ENCODE measurements at places on chromosomes 4 and X.
A peak's percentile ranks its signal among the peaks of the same experiment; 100 is the strongest.

DNA sequence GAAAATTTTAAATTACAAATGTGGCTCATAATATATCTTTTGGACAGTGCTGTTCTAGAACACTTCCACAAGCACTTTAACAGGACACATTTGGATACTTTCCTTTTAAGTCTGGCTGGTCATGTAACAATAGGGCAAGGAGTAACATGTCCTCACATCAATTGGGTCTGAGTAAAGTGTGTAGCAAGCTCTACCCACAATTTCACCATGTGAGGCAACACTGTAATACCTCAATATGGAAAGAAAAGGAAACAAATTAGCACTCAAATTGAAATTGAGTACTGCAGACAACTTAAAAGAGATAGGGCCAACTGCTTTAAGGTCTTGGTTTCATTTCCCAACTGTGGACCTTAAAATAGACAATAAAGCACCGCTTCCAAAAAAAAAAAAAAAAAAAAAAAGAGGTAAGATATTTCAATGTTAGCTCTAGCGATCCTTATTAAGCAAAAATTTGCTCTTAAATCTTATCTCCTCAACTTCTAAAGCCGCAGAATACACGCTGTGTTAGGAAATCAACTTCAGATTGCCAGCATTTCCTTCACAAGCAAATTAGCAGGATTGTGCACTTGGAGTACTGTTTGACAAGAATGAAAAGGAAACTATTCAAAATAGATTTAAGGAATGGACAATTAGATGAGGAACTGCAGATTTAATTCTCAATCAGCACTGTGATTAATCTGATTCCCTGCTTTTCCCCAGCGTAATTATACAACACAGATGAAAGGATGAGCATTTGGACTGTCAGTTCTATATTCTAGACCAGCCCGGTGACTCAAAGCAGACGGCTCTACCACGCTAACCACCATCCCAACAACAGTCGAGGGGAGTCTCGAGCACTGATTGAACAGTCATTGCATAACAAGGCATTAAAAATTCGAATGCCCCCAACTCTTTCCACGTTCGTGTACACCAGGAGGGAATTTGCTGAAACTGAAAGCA lies 1.6 kb downstream of the CASK start:
- DNase-seq: no peak

- no peak for DNase-seq
These were observed 62.3 kb upstream of the HHIP start for GRCh38 chr4:144583658-144584057.

DNA sequence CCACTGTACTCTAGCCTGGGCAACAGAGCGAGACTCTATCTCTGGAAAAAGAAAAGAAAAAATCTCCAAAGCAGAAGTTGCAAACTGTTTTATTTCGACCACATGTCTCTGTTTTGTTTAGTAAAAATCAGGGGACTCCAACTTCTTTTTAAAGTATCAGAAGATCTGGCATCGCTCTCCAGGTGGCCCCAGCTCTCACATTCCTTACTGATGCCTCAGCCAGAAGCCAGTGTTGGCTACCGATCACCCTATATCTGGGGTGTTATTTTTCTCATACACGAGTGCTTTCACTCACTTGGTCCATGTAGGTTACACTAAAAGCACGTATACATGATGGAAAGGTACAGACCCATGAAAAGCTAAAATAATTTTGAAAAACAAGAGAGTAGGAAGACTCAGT lies 8.3 kb downstream of the MPP1 start:
- no peak for DNase-seq

GRCh38 chrX:38988301-38988700 lies 187.0 kb downstream of the MID1IP1 start:
- DNase-seq: no peak

DNA sequence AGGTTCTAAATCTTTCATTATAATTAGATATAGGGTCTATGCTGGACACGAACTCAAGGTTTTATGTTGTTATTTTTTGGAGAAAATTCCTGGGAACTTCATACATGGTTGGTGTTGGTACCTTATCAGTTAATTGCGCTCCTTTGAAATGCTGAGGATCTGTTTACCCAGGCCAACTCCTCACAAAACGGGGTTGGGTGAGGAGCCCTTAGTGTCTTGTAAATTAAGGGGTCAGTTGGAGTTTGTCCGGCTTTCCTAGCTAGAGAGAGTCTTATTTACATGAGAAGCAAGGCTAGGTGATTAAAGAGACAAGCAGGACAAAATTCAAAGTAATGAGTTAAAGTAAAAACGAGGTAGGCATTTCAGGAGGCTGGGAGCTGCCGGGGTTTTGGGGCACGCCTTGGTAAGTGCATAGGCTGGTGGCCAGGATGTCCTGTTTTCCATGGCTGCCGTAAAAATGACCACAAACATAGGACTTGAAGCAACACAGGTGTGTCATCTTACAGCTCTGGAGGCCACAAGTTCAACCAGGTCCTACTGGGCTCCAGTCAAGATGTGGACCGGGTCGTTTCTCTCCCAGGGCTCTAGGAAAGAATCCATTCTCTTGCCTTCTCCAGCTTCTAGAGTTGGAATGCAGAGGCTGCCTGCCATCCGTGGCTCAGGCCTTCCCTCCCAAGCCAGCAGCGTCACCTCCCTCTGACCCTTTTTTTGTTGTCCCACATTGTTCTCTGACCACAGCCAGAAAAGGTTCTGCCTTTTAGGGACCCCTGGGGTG lies 19.8 kb downstream of the PSAPL1 start:
- DNase-seq: peak; percentile 6

GRCh38 chrX:13664020-13664419 lies 11.1 kb downstream of the TCEANC start:
- DNase-seq: no peak

GRCh38 chr4:5887361-5888221 lies 5.3 kb downstream of the CRMP1 start:
- DNase-seq: no peak

DNA sequence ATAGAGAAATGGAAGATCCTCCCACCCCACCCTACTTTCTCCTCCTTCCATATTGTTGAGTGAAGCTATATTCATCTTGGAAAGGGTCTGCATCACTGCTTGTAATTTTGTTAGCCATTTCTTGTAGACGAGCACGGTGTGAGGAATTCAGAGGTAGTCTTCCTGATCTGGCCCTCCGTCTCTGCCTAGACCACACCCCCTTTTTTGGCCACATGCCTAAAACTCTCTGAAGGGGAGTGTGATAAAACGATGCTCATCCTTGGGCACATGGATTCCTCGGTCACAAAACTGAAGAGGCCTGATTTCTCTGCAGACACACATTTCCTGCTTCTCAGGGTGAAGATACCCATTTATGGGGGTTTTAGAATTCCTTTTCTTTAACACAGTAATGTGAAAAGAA lies 182.8 kb downstream of the LARP7 start:
- DNase-seq: no peak

GRCh38 chr4:92387459-92388069 lies 83.8 kb downstream of the GRID2 start:
- no peak for DNase-seq

DNA sequence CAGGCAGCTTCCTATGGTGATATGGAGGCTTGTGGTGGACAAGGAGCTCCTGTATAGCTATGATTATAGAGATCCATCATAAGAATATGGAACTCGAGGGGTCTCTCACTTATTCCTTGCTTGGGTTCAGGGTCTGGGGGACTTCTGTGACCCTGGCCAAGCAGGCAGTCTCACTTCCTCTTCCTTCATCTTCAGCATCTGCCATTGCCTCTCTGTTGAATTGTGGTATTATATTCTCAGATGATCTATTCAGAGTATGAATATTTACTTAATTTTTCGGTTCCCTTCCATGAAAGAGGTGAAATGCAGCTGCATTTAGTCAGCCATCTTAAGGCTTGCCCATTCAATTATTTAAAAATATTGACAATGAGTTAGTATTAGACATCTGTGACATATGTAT lies 292.9 kb downstream of the SPIN4 start:
- DNase-seq: no peak

- DNase-seq: no peak
These were observed 667.7 kb downstream of the STPG2 start for GRCh38 chr4:97475621-97476020.

GRCh38 chr4:89316931-89317366 lies 9.3 kb upstream of the GPRIN3 start:
- DNase-seq: no peak

GRCh38 chr4:128854433-128854832 lies 44.9 kb downstream of the JADE1 start:
- no peak for DNase-seq

GRCh38 chr4:141350122-141350905 lies 129.6 kb downstream of the ZNF330 start:
- peak; percentile 48 for DNase-seq

DNA sequence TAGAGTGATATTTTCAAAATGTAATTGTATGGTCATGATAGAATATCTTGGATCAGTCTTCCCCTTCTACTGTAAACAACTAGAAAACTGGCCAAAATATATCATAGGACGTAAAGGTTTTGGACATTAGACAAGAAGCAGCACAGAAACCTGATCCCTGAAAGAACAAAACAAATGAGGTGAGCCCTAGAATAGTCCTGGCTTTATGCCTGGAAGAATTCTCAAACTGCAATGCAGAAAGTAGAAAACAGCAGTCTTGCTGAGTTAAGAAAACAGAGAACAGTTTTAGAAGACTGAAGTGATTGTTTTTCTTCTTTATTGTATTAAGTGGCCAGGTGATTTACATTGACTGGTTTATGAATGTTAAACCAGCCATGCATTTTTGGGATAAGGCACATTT lies 19.5 kb downstream of the NSUN7 start:
- DNase-seq: no peak

DNA sequence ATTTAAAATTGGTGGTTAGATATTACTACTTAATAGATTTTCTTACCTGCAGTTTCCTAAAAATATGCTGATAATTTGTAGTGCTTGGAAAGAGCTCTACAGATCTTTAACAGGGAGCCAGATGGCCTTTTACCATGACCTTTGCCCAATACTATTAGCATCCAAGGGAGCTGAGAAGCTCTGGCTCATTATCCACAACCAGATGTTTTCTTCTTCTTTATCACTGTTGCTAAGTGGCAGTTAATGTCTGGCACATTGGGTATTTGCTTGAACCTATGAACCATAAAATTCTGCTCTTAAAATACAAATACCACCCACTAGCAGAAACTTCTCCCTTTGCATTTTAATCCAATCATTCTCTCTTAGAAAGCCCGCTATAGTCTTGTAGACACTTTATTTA lies 1480.3 kb downstream of the C4orf33 start:
- no peak for DNase-seq

- peak; percentile 89 for DNase-seq
These were observed 125.1 kb downstream of the RAPGEF2 start for GRCh38 chr4:159227984-159228383.

GRCh38 chrX:44400588-44400987 lies 57.1 kb upstream of the EFHC2 start:
- DNase-seq: no peak

GRCh38 chr4:100288811-100289529 lies 98.7 kb upstream of the DDIT4L start:
- DNase-seq: no peak

GRCh38 chr4:140372751-140373327 lies 607 bp upstream of the SCOC start:
- no peak for DNase-seq

DNA sequence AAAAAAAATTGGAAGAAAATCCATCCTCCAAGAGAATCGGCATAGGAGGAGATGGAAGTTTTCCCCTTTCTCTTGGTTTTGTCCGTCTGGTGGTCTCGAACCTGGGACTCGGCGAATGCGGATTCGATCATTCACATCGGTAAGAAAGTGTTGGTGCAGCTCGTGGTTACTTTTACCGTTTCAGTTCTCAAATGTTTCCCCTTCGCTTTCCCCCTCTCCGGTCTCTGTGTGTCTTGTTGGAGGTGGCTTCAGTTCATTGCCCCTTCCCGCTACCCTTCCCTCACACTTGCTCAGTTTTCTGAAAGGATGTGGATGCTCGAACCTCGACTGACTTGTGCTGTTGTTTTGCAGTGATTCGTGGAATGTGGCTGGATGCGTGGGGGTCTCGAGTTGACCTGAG lies 840 bp downstream of the GRID2 start:
- DNase-seq: no peak
